ENCODE measurements at places on chromosomes 3 and 15. TPM values are rescaled to one million over a fixed set of nuclear protein-coding genes. Genes with fewer than 3 reads are reported as not detected.
A peak's percentile ranks its signal among the peaks of the same experiment; 100 is the strongest.

GRCh38 chr15:39255760-39256159 lies 325.1 kb upstream of the THBS1 start:
- no peak for DNase-seq

- no peak for DNase-seq
Observed at GRCh38 chr3:139668332-139668731, 9.4 kb downstream of the NMNAT3 start.

- peak; percentile 30 for DNase-seq
Observed at GRCh38 chr3:143897576-143898295, 49.5 kb upstream of the SLC9A9 start.

- DNase-seq, result no peak
Observed at GRCh38 chr3:178518660-178519396, 17.4 kb upstream of the KCNMB2 start.

Gene STRIT1
- total RNA-seq, result not detected

GRCh38 chr3:185582871-185583270 lies 3.2 kb upstream of the SENP2 start:
- DNase-seq, result no peak

DNA sequence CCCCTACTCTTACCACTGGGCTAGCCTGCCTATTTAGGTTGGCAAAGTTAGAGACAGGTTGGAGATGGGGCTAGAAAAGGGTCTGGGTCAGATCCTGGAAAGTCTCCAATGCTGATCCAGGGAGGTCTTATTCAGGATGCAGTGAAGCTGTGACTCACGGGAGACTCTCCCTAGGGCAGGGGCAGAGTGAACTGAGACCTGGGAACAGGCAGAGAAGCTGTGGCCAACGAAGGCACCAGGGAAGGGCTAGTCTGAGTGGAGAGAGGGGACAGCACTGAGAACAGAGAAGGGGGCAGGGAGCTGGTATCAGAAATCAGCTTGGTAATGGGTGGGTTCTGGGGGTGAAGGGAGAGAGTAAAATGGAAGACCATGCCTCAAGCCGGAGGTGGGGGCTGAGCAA lies 2.2 kb downstream of the LTF start:
- no peak for DNase-seq

DNA sequence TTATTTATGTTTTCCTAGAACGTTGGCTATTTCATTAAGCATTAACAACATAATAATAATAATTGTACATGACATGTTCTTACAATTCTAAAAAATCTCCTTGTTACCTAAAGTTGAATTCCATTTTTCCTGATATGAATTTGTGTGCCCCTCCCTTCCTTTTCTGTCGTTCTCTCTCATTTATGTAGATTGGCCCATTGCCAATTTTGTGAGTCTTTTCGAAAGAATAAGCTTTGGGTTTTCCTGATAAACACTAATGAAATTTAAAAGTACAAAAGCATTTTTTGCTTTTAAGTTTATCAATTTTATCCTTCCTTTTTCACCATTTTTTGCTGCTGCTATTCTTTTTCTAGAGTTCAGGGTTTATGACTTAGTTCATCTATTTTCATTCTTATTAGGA lies 44.9 kb downstream of the PRR23E start:
- DNase-seq, result no peak

- no peak for DNase-seq
Observed at GRCh38 chr15:41957021-41957897, 15.1 kb downstream of the EHD4 start.

DNA sequence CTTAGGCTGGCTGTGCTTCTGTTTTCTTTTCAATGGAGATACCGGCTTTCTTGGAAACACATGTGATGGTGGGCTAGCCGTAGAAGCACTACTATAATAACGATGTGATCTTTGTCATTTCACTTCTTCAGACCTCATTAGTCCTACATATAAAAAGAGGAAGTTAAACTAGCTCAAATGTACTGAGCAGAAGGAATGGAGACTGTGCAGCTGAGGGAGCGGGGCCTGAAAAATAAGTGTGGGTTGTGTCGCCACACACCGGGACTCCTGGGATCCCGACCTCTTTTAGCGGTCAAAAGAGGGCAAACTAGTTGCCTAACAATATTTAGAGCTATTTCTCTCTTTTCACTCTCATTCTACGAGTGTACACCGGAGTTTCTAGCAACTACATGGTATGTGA lies 1.0 kb upstream of the RNF7 start:
- no peak for DNase-seq

DNA sequence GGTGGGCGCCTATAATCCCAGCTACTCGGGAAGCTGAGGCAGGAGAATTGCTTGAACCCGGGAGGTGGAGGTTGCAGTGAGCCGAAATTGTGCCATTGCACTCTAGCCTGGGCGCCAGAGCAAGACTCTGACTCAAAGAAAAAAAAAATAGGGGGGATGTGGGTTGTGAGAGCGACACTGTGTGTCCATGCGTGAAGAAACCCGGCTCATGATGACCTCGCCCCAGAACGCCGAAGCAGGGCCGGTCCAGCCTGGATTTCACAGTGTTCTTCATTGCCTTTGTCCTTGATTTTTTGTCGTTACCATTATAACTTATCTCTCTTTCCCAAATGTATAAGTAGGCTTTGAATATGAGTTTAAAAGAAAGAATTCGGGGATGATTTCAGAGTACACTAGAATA lies 128.7 kb downstream of the PGPEP1L start:
- no peak for DNase-seq

- DNase-seq, result no peak
Observed at GRCh38 chr15:92049290-92049989, 195.9 kb downstream of the SLCO3A1 start.
